ENCODE measurements at places on chromosomes 7 and 10.

- peak; percentile 39 for DNase-seq
These were observed 119.5 kb upstream of the CAV2 start for GRCh38 chr7:116380025-116380424.

- peak; percentile 95 for DNase-seq
These were observed 13.3 kb upstream of the DDIT4 start for GRCh38 chr10:72260239-72260975.

- no peak for DNase-seq
These were observed 331.9 kb upstream of the NUPR2 start for GRCh38 chr7:56447864-56448693.

DNA sequence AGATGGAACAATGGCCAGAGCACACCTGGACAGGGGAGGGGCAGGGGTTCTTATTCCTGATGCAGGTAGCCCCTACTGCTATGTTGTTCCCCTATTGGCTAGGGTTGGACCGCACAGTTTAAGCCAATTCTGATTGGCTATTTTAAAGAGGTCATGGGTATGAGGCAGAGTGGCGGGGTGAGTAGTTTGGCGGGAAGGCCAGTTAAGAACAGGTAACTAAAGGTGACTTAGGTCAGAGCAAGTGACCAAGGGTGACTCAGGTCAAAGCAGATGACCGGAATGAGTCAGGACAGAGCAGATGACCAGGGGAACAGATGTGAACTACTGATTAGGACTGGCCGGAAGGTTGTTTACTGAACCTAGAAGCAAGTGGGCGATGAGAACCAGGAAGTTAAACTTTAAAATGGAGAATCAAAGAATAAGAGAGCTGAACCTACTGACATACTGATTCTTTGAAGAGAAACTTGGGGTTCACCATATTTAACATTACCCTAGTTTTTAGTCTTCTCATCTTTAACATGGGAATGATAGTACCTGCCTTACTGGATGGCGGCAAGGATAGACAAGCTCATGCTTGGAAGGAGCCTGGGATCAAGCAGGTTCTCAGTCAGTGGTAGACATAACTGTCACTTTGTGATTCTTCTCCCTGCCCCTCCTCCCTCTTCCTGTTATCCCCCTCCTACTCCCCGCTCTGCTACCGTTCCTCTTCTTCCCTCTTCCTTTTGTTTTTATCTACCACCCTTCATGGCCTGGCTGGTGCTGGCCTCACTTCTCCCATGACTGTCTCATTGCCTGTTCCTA is 55.0 kb downstream of the CCNY start:
- DNase-seq, result no peak

DNA sequence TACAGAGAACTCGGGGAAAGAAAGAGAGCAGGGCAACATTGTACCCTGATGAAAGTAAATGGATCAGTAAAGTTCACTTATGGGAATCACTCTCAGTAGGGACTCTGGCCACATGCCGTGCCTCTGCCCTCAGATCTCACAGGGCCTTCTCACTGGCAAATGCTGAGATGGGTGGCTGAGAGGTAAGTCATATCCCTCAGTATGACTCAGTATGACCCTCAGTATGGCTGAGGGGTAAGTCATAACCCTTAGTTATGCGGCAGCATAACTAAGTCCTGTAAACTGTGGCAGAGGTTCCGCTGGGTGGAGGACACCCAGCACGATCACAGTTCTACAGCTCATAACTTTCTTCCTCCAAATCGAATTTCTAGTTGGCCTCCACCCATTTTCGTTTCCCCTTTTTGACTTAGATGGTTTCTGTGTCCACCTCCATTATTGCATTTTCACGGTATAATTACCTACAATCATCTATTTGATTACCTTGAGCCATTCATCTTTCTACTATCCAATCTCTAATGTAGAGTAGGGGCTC is 26.5 kb upstream of the WNT16 start:
- peak; percentile 58 for DNase-seq

DNA sequence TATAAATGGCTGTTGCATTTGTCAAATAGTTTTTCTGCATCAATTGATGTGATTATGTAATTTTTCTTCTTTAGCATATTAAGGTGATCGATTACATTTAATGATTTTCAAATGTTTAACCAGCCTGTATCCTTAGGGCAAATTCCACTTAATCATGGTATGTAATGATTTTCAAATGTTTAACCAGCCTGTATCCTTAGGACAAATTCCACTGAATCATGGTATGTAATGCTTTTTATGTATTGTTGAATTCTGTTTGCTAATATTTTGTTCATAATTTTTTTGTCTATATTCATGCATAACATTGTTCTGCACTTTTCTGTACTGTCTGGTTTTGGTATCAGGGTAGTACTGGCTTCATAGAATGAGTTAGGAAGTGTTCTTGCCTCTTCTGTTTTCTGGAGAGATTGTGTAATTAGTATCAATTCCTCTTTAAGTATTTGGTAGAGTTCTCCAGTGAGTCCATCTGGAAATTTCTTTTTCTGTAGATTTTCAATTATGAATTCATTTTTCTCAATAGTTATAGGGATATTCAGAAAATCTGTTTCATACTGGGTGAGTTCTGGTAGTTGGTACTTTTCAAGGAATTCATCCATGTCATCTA is 393.2 kb upstream of the FOXK1 start:
- DNase-seq, result no peak

GRCh38 chr7:31146030-31146429 is 93.9 kb downstream of the ADCYAP1R1 start:
- DNase-seq, result no peak

- no peak for DNase-seq
These were observed 26.4 kb upstream of the PRKAR2B start for GRCh38 chr7:107017965-107018719.

GRCh38 chr10:132784866-132785722 is 853 bp downstream of the NKX6-2 start:
- DNase-seq, result no peak

- DNase-seq, result peak; percentile 100
These were observed at the start of gene BBIP1 for GRCh38 chr10:110918643-110919348. Gene BBIP1, minus strand, starts transcription at chr10:110919180. Its CDS starts 1,023 bp downstream, at chr10:110918157.

DNA sequence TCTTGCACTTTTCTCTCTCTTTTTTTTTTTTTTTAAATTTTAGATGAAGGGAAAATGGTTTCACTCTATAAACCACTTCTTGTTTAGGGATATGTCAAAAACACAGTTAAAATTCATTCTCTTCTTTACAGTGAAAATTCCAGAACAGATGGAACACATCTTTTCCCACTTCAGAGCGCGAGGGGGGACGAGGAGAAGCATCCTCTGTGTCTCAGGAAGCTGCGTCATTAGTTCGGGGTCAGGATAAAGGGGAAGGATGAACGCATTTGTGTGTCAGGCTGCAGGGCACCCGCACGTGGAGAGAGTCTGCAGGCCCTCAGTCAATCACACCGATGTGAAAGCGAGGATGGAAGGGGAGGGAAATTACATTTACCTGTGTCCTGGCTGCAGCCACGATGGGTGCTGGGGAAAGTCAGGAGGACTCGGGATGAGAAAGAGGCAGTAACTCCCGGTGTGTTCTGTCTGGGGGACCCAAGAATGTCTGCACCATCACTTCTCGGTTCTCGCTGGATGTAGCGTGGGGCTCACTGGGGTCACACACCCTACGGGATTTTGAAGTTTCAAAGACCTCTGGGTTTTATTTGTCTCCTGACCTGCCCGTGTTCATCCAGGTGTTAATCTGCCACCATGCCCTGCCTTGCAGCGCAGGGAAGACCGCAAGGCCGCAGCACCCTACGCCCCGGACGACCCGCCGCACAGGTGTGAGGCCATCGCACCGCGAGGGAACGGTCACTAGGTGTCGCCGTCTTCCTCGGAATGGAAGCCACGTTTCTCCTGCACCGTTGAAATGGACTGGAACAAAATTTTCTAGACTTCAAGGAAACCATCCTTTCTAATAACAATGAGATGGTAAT is 66.7 kb upstream of the PITRM1 start:
- peak; percentile 61 for DNase-seq

GRCh38 chr7:30923774-30924413 is 12.2 kb downstream of the AQP1 start:
- no peak for DNase-seq

- no peak for DNase-seq
These were observed 1.0 kb downstream of the IGFBP3 start for GRCh38 chr7:45919993-45920459.

- DNase-seq, result peak; percentile 33
These were observed 14.7 kb downstream of the CDNF start for GRCh38 chr10:14822879-14823755.

DNA sequence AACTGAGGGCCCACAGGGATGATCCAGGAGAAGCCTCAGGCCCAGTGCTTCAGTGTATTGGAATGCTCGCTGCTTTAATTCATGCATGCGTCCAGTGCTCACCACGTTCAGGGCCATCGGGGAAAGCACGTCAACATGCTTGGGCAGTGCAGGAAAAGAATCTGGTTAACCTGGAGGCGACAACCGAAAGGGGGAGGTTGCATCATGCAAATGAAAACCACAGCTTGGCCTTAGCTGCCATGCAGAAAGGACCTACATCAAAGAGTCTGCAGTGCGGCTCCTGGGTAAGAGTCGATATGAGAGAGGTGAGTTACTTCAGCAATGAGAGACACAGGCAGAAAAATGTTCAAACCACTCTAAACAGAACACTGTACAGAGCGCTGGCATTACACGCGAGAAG is 440.1 kb downstream of the KCNMA1 start:
- no peak for DNase-seq

- no peak for DNase-seq
These were observed 33.2 kb downstream of the UBN2 start for GRCh38 chr7:139264220-139264619.

DNA sequence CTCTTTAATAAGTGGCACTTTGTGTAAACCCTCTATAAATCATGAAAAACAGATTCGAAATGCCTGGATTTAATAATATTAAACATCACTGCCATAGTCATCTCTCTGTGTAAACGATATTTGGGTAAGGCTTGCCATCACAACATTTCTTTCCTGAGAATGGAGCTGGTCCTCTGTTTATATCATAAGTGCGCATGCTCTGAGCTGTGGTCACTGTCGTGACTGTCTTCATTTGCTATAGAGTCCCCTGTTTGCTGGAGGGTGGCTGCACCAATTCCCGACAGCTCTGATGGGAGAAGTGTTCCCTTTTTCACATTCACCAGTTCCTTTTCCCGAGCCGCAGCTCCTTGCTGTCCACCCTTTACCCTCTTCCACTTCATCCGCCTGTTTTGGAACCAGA is 50.4 kb upstream of the AGMO start:
- DNase-seq, result no peak

DNA sequence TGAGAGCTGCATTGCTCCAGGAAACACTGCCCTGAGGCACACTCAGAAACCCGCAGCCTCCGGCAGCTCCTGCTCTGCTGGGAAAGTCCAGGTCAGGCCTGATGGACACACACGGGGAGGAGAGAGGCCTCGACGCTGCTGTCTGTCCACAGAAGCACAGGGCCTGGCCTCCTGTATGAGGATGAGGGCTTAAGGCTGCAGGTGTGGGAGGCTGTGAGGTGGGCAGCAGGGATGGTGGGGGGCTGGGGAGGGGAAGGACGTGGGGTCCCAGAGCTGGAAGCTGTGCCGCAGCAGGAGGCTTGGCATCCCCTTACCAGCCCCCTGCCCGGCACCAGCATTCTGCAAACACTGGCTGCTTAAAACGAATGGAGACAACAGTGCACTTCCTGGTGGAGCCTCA is 186.2 kb downstream of the DNAJB6 start:
- DNase-seq, result no peak

DNA sequence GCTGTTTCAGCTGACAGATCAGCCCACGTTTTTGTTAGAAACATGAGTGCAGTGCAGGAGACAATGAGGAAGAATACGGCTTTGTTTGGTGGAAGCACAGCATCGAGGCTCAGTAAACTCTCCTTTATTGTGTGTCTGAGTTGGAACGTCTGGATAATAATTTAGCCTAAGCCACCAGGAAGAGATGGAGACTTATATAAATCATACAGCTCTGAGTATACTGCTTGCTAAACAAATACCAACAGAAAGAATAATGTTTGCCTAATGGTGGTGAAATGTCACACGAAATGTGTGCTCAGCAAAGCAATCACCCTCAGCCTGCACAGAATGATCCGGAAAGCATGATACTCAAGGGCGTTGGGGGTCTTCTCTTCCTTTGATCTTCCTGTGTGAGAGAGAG is 664.1 kb upstream of the ADARB2 start:
- DNase-seq, result no peak

DNA sequence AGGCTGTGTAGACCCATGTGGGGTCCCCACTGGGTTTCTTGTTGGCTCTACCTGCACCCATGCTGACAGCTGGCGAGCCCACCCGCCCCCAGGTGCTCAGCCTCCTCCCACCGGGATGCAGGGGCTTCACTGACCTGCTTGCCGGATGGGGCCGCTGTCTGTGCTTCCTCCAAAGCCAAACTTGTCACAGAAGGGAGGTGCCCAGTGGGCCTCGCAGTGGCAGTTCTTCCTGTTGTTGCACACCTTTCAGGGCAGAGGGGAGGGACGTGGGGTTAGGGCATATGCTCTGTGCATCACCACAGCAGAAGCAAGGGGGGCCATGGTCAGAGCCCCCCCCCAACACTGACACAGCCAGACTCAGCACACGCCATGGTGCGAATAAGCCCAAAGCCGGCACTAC is 146.5 kb downstream of the FANK1 start:
- DNase-seq, result no peak

DNA sequence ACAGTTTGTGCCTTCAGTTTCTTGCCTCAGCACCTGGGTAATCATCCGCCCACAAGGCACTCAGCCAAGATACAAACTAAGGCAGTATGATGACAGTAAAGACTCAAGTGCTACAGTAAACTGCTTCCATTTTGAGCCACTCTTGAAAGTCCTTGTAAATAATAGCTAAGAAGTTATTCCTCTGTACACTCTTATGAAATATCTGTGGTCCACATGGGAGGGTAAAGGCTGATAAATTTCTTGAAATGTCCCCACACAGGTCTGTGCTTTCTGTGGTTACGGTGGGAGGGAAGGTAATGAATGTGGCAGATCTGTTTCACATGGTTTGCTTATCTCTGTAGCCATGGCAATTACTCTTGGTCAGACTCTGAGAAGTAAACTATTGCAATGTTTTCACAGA is 551.0 kb upstream of the ZWINT start:
- no peak for DNase-seq

DNA sequence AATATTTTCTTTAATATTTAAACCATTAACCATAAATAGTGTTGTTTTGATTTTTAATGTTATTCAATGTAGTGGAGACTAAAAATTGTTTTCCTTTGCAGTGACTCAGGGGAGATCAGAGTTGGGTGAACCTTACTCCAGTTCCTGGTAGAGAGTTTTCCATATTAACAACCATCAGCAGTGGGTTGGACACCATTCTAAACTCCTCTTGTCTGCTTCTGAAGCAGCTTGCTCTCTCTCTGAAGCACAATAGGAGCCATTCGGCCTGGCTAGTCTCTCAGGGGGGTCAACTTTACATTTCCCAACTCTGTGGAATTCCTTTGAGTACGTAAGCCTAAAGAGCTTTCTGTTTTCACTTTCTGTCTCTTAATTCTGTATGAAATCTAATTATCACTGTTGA is 9.4 kb upstream of the NRG3 start:
- no peak for DNase-seq

DNA sequence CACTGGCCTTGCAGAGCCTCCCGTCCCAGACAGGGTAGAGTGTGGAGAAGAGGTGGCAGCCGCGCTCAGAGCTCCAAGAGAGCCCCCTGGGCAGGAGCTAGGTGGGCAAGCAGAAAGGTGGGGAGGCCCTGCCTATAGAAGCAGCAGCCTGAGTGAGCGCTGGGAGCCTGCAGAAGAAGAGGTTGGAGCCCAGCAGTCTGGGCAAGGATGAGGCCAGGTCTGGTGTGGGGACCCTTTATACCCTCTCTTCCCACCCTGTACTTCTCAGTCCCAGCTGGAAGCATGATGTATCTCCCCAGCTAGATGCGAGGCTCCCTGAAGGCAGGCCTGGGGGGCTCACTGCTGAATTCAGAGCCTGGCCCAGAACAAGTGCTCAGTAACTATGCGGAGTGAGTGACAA is 44.5 kb upstream of the ZMIZ1 start:
- no peak for DNase-seq

GRCh38 chr10:93280699-93281366 is 201.3 kb downstream of the MYOF start:
- DNase-seq, result no peak

Measured in fibroblast of skin of abdomen (primary cell).